ENCODE measurements at places on chromosomes 13 and 19.

DNA sequence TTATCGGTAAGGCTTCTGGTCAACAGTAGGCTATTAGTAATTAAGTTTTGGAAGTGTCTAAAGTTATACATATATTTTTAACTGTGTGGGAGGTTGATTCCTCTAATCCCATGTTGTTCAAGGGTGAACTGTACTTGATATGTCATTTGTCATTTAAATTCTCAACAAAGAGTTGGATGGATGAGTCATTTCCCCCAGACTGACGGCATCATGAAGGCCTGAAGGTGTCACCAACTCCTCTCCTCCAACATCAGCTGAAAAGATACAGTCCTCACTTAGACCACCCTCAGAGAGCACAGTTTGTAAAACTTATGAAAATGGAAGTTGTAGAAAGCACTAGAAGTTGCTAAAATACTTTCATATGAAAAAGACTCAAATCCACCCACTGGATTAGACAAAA is 48.8 kb downstream of the DCLK1 start:
- DNase-seq, result no peak

DNA sequence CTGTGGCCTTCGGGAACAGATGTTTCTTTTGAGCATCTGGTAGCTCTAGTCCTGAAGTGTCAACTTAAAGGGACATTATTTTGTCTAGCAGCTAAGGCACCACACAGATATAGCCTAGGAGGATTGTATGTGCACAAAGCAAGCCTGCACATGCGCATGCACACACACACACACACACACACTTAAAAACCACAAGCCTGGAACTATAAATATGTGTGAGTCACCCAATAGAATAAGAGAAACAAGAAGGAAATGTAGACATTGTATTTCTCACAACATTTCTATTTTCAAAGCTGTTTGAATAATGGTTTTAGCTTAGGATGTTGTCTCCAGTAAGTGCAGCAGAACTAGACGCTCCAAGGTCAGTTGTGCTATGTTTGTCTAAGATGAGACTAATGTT is 516.5 kb downstream of the SUCLA2 start:
- peak; percentile 87 for DNase-seq

GRCh38 chr13:26247011-26247410 is 6.9 kb upstream of the CDK8 start:
- no peak for DNase-seq

DNA sequence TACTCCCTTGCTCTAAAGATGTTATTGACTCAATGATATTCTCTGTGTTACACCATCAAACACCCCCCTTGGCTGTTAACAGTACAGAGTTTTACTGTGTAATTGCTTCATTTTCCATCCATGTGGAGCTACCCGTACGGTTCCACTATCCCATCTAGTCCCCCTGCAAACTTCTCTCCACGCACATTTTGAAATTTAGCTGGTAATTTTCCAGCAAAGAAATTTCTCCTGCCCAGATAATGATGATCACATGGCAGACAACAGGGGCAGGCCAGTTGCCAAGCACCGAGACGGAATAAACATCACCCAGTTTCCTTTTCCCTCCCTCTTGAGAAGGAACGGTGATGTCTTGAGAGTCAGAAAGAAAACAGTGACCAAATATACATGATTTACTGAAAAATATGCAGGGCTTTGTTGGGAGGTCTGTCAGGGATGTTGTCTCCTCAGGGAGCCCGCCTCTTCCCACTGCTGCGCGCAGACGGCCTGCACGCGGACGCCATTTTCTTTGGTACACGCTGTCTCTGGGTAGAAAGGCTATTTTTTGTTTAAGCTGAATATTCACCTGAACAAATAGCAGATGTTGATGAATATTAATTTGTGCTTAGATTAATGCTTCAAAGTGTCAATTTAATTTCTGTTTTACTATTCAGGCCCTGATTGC is 109.9 kb downstream of the OLFM4 start:
- peak; percentile 1 for DNase-seq

- DNase-seq, result no peak
These were observed 15.3 kb downstream of the SYDE1 start for GRCh38 chr19:15122331-15123030.

DNA sequence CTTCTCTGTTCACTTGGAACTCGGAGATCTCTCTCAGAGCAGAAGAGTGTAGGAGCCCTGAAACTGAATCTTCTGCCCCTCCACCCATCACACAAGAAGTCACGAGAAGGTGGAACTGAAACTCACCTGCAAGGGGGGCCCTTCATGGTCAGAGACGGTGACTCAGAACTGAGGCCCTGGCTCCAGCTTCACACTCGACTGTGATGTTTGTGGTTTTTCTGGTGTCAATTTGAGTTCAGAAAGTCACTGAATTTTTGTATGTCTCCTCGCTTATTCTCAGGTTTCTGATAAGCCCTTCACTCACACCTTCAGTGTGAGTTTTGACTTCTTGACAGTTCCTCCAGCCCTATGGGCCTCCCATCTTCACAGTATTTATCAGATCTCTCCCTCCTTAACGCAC is 23.1 kb downstream of the SIGLEC5 start:
- DNase-seq, result no peak

GRCh38 chr19:11530432-11530831 is 1.5 kb upstream of the ECSIT start:
- peak; percentile 77 for DNase-seq

- DNase-seq, result no peak
These were observed 8.8 kb downstream of the RINL start for GRCh38 chr19:38869160-38869835.

DNA sequence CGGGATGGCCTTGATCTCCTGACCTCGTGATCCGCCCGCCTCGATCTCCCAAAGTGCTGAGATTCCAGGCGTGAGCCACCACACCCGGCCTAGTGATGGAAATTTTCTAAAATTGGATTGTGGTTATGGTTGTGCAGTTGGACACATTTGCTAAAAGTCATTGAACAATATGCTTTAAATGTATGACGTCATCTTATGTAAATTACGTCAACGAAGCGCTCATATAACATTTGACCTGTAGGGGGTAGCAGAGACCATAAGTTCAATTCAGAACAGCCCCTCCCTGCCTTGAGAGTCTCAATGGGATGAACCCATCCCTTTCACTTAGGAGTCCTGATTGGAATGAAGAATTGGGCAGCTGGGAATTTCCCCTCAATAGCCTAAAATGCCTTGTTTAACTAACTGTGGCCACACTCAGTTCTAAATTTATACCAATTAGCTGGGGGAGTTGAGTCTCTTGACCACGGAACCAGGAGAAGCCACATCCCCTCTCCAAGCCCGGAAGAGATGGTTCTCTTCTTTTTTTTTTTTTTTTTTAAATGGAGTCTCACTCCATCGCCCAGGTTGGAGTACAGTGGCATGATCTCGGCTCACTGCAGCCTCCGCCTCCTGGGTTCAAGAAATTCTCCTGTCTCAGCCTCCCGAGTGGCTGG is 15.2 kb upstream of the TLE6 start:
- DNase-seq, result peak; percentile 74

GRCh38 chr13:23325191-23325590 is 108.3 kb downstream of the SACS start:
- no peak for DNase-seq

DNA sequence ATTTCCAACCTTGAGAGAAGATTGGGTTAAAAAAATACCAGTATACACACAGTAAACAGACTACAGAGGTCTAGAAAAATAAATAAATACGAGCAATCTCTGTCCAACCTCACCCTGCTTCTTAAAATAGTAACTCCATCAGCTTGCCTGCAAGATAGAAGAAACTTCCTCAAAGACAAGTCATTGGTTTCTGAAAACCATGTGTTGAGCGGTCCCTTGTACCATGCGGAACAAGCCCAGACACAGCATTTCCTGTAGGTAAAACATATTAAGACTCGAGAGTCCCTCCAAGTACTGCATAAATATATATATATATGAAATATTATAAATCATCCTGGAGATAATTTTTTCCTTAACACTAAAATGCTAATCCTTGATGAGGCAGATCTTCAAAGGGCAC is 157.4 kb downstream of the MZT1 start:
- no peak for DNase-seq

All from brain microvascular endothelial cell (primary cell).